Nucleus accumbens (tissue), 56 donors: ENCODE measurements at places on chromosomes 2 and 18.

- DNase-seq: no peak
Observed at GRCh38 chr2:234650911-234651310, 154.0 kb upstream of the ARL4C start.

- DNase-seq: no peak
Observed at GRCh38 chr2:173161507-173161906, 85.9 kb downstream of the MAP3K20 start.

- DNase-seq: no peak
Observed at GRCh38 chr18:63523660-63524059, 18.5 kb upstream of the SERPINB12 start.

- no peak for DNase-seq
Observed at GRCh38 chr2:9364791-9365497, 58.4 kb downstream of the ITGB1BP1 start.

DNA sequence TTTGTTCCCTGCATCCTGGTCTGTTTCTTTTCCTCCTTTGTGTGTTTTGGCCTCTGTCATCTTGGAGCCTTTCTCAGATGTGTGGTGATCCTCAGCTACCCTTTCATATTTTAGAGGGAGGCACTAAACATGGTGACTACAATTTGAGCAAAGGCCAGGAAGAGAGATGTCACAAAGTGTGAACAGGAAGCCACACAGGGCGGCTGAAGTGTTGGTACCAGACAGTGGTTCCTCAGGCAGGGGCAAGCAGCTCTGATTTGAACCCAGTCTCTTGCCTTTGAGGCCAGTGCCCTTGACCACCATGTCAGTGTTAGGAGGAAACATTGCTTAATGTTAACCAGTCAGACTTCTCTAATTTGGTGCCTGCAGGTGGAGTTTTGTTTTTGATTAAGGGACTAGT is 9.2 kb downstream of the LRRFIP1 start:
- no peak for DNase-seq

DNA sequence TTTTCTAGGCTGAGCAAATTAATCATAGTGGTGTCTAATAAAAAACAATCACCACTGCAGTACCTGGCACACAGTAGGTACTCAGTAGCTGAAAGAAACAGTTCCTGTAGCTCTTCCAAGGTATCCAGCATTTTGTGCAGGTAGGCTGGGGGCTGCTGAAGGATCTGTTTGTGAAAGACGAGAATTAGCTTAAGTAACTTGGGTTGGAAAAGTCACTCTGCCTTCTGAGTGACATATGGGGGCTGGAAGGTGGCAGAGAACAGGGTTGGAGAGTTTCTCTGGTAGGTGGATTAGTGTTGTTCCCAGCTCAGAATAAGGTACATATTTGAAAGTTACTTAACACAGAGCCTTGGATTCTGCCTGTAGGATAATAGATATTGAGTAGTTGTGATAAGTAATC is 72.8 kb downstream of the FMNL2 start:
- no peak for DNase-seq
